ENCODE measurements at places on chromosomes 11 and 22.

DNA sequence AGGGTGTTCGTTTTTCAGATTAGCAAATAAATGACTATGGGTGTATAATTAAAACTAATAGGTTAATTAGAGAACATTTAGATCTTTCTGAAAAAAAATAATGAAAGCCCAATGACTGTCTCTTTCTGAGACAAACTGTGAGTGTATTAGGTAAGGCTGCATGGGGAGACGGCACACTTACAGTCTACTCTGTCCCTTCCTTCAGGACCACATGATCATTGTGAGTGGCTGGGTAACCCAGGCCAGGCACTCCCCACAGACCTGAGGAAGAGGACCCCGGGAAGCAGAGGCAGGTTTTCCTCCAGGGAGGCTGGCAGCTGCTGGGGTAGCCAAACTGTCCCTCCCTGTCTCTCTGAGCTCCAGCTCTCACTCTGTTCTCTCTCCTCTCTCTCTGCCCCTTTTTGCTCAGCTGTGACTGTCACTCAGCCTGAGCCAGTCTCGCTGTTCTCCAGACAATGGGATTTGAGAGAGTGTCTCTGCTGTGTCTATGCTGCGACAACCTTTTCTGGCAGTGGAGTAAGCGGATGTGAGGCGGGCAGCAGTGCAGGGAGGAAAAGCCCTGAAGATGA lies 83.1 kb upstream of the NCAM1 start:
- no peak for DNase-seq

DNA sequence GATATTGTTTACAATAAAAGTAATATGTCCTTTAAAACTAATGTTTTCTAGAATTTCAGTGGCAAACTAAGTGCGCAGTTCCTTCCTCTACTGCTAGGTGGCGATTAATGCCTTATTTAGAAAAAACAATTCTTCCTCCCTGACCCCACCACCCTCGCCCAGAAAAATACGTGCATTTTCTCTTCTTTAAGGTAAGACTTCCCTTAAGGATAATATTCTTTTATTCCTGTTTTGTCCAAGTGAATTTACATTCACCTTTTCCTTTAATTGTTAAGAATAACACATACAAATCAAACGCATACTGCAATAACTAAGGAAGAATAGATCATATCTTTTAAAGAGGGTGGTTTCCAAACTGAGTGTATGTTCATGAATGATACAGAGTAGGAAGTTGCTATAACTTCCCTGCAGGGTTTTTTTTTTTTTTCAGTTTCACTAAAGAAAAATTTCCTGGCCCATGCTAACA lies 17.0 kb upstream of the PSMA1 start:
- DNase-seq = no peak

DNA sequence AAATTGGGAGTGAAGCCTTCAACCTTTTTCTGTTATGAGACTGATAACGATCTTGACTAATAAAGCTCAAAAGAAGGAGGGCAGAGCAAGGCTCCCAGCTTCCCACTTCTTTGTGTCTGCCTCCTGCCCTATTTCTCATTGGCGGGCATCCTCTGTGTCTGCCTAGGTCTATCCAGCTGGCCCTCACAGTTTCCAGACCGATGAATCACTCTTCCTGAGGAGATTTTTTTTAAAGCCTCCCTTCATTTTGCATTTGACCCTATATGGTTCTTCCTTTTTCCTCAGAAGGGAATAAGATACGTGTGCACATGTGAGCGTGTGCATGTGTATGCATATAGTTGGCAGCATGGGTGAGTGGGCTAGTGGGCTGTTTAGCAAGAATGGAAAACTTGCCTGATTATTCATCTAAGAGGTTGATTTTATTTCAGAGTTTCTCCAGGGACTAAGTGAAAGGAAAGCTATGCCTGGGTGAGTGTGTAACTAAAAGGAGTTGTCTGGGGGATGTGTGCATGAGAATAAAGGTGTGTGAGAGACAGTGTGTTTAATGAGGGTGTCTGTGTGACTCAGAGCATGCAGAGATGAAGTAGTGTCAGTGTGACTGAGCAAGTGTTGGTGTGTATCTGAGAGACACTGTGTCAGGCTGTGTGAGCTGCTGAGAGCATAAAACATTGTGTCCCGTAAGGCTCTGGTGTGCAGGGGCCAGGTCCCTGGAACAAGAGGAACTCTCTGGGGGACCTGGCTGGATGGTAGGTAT lies 12.2 kb downstream of the PHLDB1 start:
- no peak for DNase-seq

DNA sequence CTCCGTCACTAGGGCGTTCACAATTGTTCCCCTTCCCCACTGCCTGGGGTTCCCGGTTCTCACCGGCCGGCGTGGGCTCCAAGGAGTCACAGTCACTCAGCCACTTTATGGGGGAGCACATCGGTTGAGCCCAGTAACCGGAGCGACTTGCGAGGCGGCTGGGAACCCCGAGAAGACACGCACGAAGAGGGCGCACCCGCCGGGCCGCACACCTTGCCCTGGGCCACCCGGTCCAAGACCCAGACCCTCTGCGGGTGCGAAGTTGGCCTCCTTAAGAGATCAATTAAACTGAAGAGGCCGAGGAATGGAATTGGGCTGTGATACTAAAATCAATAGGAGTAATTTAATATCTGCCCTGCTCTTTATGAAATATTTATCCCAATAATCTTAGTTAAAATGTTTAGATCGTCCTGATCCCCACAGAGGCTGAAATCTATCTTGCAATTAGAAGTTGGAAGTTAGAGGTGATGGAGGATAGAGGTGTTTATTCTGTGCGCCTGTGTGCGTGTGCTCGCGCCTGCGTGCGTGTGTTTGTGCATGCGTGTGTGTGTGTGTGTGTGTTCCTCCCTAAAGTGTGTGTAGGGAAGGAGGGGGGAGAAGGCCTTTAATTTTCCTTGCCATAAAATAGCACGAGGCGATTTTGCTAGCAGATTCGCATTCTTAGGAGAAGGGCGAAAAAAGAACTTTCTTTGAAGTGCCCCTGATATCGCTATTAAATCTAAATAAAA lies 954 bp upstream of the MN1 start:
- DNase-seq = no peak

DNA sequence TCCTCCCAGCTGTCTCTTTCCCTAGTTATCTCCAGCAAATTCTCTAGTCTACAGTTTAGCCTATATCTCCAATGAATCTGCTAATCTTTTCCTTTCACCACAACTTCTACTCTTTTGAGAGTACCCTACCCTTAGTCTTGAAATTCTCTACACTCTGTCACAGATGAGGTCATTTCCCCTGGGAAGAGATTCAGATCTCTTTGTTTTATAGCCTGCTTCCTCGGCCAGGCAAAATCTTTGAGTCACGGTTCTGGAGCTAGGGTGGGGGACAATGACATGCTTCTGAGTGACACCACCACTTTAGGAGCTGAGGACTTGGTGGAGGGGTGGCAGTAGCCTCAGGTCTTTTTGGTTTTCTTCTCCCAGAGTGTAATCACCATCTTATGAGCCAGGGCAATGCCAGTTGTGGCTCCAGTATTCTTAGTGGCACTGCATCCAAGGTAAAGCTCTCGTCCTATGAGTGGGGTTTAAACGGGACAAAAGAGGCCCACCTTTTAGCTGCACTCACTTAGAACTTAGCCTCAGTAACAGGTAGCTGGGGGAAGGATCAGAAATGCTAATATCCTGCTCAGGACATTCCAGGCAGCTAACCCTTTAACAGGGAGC lies 98.5 kb upstream of the RRM1 start:
- no peak for DNase-seq

DNA sequence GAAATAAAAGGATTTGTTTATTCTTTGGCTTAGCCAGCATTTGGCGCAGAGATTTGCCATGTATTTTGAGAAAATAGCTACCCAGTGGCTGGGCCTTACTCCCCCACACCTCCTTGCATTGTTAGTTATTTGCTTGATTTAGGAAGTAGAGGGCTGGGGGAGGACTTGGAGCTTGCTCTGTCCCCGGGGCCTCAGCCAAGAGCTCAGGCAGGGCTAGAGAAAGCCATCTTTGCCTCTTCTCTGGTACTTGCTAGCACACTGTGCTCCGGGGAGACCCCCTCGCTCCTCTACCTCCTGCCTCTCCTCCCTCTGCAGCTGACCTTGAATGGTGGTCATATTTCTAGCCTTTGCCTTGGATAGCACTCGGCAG lies 93.0 kb downstream of the SCN3B start:
- DNase-seq = no peak

GRCh38 chr11:12182676-12183541 lies 72.5 kb downstream of the MICAL2 start:
- DNase-seq = no peak

DNA sequence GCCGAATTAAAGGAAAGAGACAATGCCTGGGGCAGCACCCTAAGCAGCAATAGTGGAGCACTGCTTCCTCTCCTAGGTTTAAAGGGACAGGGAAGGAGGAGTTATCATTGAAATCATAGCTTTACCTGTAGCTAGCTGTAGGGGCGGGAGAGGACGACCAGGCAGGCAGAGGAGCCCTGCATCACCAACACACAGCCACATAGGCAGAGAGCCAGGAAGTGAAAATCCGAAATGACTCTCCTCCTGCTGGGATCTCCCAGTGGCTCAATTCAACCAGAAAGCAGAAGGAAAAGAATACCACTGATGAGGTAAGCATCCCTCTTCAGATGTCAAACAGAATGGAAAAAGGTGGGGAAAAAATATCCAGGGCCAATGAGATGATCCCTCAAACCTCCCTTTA lies 20.4 kb downstream of the MRGPRX4 start:
- DNase-seq = no peak

DNA sequence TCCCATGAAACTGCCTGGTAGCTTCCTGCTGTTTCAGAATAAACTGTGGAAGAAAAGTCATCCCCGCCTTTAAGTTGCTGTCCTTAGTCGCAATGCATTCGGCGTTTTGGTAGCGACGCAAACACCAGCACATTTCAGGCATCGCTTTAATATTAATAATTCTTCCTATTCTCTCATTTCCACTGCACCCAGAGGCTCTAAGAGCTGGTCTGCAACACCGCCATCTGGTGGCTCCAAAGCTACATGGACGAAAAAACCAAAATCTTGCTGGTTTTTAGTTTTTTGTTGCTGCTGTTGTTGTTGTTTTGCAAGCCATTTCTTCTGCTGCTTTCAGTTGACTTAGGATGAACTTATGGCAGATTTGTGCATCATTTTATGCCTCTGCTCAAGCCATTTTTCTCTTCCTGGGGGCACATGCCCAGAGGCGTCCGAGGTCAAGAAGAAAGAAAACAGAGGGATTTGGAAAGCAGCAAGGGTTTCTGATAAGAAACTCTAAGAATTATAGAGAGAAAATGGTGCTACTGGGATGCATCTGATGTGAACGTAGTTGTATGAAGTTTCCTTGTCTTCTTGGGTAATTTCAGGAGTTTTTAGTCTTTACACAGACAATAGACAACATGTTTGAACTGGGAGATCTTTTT lies 345.4 kb upstream of the KIRREL3 start:
- no peak for DNase-seq

GRCh38 chr11:33324302-33324985 lies 67.3 kb downstream of the HIPK3 start:
- no peak for DNase-seq

DNA sequence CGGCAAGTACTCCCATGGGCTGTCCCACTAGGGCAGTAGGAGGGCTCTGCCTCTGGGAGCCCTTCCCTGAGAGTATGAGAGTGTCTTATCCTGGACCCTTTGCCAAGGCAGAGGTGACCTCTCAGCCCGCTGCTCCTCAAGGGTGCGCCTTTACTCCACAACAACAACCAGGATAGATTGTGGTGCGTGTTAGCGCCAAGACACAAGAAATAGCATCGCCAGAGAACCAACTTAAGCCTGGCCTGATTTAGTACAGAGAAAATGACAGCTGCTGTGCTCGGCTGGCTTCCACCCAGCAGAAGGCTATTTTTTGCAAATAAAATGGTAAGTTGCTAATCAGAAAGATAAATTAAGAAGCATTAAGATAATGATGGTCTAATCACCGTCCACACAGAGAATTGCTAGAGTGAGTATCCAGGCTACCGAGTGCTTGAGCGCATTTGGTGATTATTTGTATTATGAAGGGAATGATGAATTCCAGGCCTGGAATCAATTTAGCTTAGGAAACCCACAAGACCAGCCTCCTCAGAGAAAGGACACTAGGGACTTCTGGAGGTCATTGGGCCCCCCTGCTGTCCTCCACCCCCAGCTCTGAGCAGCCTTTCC lies 119.8 kb downstream of the PKNOX2 start:
- DNase-seq = no peak

DNA sequence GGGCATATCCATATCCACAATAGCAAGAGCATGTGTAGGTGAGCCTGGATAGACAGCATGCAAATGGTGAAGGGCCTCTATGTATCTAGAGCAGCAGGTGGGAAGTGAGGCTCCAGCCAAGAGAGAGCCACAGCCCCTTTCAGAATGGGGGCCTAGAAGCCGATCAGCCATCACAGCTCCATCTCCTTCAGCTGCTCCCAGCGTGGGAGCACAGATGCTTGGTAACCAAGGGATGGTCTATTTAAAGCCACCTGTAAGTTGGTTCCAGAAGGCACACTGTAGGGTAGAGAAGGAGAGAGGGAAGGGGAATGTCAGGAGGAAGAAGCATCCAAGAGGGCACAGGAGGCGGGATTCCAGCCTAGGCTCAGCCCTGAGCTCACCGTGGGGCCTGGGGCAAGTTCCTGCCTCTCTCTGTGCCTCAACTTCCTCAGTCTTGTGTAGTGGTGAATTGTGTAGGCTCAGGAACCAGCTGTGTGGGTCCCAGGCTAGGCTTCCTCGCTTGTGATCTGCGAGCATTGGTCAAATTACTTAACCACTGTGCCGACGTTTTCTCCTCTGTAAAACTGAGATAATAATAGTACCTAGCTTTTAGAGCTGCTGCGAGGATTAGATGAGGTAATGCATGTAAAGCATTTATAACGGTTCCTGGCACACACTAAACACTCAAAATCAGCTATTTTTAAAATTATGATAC lies 122.9 kb upstream of the NAV2 start:
- DNase-seq = no peak

DNA sequence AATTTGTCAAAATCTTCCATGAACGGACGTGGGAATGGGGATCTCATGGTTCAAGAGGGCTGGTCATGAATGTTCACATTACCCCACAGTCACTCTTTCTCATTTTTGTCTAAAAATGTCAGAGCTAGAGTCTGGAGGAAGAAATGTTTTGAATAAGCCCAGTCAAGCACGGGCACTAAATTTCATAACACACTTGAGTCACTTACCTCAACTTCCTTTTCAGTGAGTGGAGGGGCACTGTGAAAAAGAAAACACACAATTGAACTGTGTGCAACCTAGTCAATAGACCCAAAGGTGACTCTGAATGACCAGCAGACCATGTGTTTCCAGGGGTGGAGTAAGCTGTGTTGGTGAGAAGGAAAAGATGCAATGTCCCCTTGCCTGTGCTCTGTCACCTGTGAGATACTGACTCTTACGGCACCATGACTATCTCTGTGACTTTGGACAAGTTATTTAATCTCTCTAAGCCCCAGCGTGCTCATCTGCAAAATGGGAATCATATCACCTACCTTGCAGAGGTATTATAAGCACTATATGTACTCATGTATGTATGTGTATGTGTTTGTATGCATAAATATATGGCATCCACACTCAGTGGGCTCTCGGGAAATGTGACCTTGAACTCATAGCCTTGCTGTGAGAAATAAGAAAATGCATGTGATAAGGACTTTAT lies 38.2 kb upstream of the LYVE1 start:
- DNase-seq = no peak

- no peak for DNase-seq
Observed at GRCh38 chr22:49207008-49208003, 620.4 kb downstream of the BRD1 start.

- DNase-seq = no peak
Observed at GRCh38 chr11:77384571-77384970, 83.1 kb upstream of the GDPD4 start.

GRCh38 chr22:27386186-27386585 lies 415.4 kb downstream of the MN1 start:
- DNase-seq = no peak

Measured in stimulated activated CD8-positive, alpha-beta memory T cell treated with anti-CD3 and anti-CD28 coated beads, Interleukin-4, amount 100 ng/mL, for 4 hours (primary cell).